Esophagus muscularis mucosa (tissue), 4 donors: ENCODE measurements at places on chromosomes 7 and 10. TPM values are rescaled to one million over a fixed set of nuclear protein-coding genes. Genes with fewer than 3 reads are reported as not detected.

SFXN2 gene
- 1.2 TPM for total RNA-seq

UBTD1 gene
- 4.2 TPM for total RNA-seq

EEPD1 gene
- 18.7 TPM for total RNA-seq

CALML5 gene
- not detected for total RNA-seq

PTPRN2 gene
- total RNA-seq = 3.0 TPM

PDE1C gene
- total RNA-seq = 14.7 TPM

GPR15LG gene
- not detected for total RNA-seq

SCD gene
- total RNA-seq = 9.1 TPM

TCF7L2 gene
- 20.8 TPM for total RNA-seq

PDSS1 gene
- 3.0 TPM for total RNA-seq

AP4M1 gene
- 19.9 TPM for total RNA-seq

ANXA8 gene
- total RNA-seq = not detected

POLR2J2 gene
- 0.45 TPM for total RNA-seq

DNA sequence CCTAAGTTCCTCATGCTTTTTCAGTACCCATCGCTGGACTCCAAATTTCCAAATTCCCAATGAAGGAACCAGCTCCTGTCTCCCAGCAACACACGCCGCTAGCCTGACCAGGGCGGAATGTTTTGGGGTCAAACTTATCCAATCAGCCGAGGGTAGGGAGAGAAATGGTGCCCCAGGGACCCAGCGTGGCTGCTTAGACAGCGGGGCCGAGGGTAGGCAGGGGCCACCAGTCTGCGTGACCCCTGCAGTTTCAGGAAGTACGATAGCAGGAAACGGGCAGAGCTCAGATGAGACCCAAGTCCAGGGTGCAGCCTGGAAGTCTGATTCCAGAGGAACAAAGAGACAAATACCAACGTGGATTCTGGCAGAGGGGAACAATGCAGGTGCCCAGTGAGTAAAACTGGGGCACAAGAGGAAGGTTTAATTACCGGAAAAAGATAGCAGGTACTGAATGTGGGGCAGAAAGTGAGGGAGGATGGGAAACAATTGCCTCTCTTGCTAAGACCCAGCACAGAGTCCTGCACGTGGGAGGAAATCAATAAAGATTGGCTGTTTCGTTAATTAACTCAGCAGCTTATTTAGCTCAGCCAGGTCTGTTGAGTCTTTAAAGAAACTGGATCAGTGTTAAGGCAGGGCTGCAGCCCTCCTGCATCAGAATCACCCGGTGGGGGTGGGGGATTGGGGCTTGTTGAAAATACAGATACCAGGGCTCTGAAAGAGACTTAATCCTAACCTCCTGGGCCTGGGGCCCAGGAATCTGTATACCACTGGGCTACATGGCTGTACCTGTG lies 50.4 kb upstream of the NFE2L3 start:
- no peak for DNase-seq

GRCh38 chr7:106089647-106090046 lies 22.5 kb downstream of the SYPL1 start:
- no peak for DNase-seq

GRCh38 chr10:59847888-59848287 lies 58.5 kb downstream of the CCDC6 start:
- DNase-seq = peak; percentile 12

DNA sequence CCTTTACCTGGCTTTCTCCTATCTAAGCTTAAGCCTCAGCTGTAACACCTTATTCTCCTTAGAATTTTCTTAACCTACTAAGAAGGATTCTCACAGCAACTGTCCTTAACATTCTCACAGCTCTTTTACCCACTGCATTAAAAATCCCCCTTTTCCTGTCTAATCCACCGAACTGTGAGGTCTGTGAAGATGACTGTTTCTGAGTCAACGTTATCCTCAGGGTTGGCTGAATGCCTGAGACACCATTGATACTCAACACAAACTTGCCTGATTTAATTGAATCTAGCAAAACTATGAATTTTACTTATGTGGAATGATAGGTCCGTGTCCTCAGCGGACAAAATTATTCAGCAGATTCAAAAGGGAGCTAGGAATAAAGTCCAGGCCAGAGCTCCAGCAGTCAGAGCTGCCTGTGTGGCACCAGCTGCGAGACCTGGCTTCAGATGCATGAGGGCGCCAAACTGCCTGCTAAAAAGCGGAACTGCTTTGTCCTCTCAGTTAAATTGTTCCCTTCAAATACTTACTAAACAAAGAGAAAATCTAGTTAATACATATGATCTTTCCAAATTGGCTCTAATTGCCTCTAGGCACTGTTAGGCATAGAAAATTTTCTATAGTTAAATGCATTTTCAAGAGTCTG lies 33.4 kb upstream of the VWDE start:
- DNase-seq = no peak

DNA sequence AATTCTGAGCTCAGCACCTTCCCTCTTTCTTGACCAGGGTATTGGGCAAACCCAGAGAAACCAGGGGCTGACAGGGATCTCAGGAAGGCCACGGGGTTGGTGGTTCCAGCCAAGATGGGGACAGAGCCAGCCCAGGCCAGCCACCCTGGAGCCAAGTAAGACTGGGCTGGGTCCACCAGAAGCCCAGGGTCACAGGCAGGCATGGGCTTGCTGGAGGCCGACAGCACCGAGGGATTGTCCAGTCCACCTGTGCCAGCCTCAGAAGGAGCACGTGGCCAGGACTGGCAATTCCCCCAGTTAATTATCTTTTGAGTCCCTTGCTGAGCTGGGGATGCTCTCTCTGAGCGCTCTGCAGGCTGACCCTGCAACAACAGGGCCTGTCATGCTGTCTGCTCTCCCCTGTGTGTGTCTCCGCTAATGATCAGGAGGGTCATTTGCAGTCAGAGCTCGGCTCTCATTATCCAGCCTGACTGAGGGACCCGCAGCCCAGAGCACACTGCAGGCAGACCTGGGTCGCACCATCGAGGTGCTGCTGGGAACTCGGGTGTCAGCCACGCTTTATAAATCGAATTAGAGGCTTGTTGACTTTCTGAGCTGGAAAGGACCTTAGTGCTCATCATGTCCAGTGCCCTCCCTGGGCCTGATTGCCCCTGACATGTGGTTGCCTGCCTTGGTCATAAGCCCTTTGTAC lies 69.5 kb upstream of the PPIF start:
- DNase-seq = no peak

- DNase-seq = no peak
Measured at GRCh38 chr7:24836084-24836483, 78.8 kb upstream of the GSDME start.

- DNase-seq = no peak
Measured at GRCh38 chr10:78349911-78350663, 316.4 kb downstream of the RPS24 start.

- DNase-seq = no peak
Measured at GRCh38 chr10:61464461-61465170, 11.4 kb upstream of the TMEM26 start.

- no peak for DNase-seq
Measured at GRCh38 chr10:110612087-110612486, 32.0 kb upstream of the RBM20 start.

DNA sequence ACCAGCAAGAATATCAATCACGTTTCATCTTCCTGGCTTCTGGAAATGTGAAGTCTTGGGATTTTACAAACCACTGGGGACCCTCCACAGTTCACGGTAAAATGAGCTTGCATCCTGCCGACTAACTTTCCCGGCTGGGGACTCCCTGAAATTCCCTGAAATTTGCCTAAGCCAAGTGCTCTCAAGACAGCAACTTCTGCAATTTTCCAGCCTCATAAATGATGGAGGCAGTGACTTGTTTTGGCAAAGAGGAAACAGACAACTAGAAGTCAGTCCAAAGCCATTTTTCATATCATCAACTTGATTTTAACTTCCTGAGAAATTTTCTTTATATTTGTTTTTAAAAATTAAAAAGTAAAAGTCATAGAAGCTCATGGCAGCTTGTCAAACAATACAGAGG lies 212.3 kb downstream of the FANK1 start:
- no peak for DNase-seq

GRCh38 chr7:121544726-121545125 lies 148.6 kb upstream of the FAM3C start:
- no peak for DNase-seq

DNA sequence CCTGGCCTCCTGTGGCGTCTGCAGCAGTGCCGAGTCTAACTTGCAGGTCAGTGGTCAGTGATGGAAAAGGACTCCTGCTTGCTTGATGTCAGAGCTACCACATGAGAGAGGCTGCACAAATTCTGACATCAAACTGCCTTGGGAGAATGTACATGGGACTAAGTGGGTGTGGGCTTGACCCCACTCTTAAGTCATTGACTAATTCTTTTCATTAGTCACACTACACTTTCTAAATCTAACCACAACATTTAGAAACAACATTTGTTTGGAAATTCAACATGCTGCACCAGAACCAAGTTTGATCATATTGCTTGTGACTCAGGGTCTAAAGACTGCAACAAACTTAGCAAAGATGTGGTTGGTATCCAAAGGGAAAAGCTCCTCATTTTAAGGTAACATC lies 24.4 kb upstream of the CDC14C start:
- no peak for DNase-seq

DNA sequence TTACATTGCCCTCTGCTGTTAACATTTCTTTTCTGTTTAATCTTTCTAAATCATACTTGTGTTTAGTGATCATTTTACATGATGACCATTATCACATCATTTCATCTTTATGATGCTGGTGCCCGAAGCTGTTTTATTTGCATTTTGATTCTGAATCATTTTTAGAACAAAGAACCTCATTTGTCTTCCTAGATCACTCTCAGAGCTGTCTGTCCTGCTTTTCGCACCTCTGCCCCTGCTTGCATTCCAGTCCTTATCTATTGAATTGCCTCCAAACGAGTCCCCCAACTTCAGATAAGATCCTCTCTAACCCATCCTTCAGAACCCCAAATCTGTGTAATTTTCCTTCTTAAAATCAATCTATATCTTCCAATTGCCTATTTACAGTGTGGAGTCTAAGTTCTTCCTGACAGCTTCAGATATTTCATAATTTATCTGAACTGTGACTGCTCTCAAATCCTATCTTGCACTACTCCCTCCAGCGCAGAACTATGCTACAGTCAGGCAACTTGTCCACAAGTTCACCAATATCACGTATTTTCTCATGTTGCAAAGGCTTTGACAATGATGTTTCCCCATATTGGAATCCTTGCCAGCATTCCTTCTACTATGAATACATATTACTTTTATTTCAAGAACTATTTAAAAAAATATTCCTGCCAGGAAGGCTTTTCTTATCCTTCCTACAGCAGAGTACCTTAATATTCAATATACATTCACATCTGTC lies 346.5 kb upstream of the CACNA2D1 start:
- DNase-seq = no peak

DNA sequence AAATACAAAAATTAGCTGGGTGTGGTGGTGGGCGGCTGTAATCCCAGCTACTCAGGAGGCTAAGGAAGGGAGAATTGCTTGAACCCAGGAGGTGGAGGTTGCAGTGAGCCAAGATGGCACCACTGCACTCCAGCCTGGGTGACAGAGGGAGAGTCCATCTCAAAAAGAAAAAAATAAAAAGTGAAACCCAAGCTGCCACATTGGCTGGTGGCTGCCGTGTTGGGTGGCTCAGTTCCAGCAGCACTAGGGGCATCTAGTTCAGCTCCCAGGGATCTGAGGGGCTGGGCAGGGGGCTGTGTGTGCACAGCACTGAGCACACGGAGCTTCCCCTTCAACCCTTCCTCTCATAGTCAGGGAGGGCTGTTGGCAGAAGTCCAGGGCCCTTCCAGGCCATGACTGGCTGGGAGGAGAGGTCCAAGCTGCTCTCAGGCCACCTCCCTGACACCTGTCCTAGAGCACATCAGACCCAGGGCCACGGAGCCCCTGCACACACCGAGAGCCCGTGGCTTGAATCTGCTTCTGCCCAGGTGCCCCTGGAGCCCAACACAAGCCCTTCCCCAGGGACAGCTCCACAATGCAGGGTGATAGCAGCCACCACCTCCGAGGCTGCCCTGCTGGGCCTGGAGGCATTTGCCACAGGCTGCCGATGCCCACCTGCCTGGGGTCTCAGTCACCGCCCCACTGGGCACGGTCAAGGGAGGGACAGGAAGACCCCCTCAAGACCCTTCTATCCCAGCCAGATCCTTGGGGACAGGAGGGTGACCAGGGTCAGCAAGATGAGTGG lies 47.3 kb downstream of the YKT6 start:
- no peak for DNase-seq

- DNase-seq = no peak
Measured at GRCh38 chr7:51045319-51046102, 262.8 kb upstream of the GRB10 start.

DNA sequence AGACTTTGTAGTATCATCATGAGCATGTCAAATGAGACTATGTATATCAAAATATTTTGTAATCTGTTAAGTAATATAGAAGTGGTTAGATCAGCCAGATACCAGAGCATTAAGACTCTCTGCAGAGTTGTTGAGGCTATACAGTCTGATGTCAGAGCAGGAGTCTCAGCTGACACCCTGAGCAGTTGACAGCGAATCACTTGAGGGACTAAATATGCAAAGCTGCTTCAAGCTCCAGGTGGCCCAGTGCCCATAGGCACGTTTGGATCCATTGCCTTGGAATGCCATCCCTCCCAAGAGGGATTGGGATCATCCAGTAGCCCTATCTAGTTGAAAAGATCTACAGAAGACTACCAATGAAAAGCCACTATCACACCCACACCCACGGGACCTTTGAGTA lies 210.2 kb downstream of the TAX1BP1 start:
- peak; percentile 42 for DNase-seq

GRCh38 chr7:137834552-137834951 lies 12.2 kb downstream of the DGKI start:
- DNase-seq = peak; percentile 19

DNA sequence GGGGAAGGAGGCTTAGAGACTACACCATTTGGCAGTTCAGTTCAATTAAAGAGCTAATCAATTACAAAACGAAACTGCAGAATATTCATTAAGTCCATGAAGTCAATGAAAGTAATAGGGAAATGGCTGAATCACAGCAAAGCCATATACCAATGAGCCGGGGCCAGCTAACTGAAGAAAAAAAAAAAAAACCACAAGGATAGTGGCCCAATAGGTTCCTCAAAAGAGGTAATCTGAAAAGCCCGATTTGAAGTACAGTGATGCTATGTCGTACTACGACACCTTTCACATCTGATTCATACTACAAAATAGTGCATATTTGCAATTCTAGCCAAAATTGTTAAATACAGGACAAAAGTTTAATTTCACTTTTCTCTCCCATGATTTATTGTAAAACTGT lies 2.5 kb downstream of the ARHGAP12 start:
- DNase-seq = no peak

DNA sequence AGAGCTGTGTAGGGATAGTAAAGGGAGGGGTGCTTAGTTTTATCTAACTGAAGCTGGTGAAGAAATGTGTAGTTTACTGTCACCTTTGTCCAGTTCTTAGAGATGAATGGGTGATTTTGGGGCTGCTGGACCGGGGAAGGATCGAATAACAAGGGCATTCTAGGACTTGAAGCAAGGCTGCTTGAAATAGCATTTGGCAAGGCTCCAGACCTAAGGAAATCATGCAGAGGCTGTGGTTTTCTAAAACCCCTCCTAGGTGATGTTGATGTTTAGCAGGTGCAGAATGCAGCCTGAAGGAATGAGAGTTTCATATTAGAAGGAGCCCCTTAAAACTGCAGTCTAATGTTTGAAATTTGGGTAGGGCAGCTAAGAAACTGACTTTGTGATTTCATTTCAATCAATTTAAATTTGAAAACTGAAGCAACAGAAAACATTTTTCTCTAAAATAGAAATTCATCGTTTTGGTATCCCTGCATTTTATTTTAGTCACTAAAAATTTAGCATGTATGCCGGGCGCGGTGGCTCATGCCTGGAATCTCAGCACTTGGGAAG lies 68.5 kb downstream of the TET1 start:
- no peak for DNase-seq

- no peak for DNase-seq
Measured at GRCh38 chr10:103804871-103805270, 50.5 kb downstream of the SH3PXD2A start.
